Putamen (tissue), 1 donor: ENCODE measurements at places on chromosomes 6 and 20.

- DNase-seq: no peak
Observed at GRCh38 chr20:18287546-18287914, 797 bp upstream of the ZNF133 start.

- no peak for DNase-seq
Observed at GRCh38 chr20:51492167-51493092, 50.1 kb downstream of the NFATC2 start.

GRCh38 chr6:80605165-80605989 lies 498.9 kb downstream of the BCKDHB start:
- DNase-seq: peak; percentile 11

GRCh38 chr20:39909447-39909846 lies 779.6 kb downstream of the MAFB start:
- DNase-seq: peak; percentile 16

- DNase-seq: peak; percentile 44
Observed at GRCh38 chr6:129889580-129889979, 28.5 kb upstream of the TMEM244 start.

DNA sequence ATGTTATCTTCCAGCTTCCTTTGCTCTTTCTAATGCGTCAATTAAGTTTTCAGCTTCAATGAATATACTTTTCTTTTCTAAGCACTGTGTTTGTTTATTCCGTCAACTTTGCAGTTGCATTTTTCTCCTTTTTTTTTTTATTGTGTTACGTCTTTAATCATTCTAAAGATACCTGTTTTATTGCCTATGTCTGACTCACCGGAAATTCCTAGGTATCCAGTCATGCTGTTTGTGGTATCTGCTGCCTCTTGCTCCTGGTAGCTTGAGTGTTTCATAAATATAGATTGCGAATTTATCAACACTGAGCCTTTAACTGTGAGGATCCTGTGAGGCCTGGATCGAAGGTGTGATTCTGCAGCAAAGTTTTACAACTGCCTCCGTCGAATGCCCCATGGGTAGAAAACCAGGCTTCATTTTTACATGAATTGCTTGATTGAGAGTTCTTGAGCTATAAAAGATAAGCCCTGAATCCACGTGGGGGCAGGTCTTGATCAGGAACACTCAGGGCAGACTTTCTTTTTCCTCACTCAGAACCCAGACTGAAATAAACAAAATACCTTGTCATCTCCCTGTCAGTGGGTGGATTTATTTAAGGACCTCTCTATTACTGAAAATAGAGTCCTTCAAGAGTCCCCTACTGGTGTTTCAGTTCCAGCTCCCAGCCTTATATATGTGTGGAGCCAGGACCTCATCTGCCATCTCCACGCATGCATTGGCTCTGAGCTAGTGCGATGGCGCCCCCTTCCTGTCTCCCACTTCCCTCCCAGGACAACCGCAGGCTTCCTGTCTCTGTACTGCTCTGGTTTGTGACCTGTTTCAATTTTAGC lies 60.1 kb upstream of the LRRC1 start:
- DNase-seq: no peak

DNA sequence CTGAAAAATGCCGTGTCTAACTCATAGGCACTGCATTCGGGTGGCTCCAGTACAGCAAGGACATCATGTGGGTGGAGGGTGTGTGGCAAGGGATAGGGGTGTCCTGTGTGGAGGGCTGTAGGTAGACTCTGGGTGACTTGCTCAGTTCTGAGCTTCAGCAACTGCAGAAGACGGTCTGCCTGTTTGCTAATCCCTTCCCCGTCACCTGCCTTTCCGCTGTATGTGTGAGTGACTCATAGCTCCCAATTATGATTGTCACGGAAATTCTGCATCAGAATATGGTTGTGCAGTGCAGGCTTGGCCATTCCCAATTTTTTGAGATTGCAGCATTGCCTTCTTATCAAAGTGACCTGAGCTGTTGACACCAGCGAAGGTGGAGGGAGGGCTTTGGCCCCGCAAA lies 174.3 kb downstream of the CDH4 start:
- peak; percentile 35 for DNase-seq

DNA sequence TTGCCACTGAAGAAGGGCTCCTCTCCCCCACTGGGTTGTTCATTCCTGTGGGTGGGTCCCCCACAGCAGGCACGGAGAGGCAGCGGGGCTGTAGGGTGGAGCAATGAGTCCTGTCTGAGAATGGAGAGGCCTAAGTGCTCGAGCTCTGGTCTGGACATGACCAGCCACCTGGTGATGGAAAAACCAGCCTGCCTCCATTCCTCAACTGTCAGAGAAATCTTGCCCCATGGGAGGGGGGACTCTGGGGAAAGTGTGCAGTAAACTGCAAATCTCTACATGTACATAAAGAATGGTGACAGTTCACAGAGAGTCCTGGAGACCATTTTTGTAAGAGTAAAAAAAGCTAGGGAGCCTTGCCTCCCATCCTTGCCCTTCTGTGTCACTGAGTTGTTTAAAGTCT lies 34.1 kb downstream of the INSM1 start:
- no peak for DNase-seq

DNA sequence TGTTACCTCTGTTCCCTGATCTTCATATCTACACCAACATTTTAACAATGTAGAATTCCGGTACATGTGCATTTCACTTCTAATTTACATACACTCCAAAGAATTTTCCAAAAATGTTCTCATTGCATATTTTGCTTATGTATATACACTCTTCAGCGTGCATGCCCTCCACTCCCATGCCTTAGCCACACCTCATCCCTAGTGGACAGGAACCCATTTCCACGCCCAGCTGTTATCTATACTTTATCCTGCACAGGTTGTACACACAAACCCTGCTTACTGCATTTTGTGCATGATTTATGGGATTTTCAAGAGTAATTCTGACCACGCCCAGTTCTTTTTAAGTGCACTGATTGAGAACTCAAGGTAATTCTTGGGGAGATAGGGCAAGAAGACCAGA lies 102.4 kb downstream of the TFAP2C start:
- no peak for DNase-seq

GRCh38 chr6:1516742-1517520 lies 92.8 kb upstream of the FOXC1 start:
- DNase-seq: no peak

DNA sequence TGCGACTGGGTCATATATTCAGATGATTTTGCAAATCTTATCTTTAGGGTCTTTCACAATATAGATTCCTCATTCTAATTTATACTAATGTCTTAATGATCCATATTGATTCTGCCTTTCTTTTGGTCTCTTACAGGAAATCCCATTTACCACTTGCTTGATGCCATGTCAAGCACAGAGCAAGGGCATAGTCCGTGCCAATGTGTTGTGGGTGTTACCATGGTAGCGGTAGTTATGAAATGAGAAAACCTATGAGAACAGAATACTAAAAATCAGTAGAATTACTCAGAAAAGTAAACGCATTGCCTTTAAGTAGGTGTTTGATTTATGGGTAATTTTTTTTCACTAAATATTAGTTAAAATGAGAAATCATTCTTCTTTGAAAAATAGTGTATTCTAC lies 153.9 kb upstream of the RAB32 start:
- peak; percentile 39 for DNase-seq
